ENCODE measurements at places on chromosomes 3 and 15.

DNA sequence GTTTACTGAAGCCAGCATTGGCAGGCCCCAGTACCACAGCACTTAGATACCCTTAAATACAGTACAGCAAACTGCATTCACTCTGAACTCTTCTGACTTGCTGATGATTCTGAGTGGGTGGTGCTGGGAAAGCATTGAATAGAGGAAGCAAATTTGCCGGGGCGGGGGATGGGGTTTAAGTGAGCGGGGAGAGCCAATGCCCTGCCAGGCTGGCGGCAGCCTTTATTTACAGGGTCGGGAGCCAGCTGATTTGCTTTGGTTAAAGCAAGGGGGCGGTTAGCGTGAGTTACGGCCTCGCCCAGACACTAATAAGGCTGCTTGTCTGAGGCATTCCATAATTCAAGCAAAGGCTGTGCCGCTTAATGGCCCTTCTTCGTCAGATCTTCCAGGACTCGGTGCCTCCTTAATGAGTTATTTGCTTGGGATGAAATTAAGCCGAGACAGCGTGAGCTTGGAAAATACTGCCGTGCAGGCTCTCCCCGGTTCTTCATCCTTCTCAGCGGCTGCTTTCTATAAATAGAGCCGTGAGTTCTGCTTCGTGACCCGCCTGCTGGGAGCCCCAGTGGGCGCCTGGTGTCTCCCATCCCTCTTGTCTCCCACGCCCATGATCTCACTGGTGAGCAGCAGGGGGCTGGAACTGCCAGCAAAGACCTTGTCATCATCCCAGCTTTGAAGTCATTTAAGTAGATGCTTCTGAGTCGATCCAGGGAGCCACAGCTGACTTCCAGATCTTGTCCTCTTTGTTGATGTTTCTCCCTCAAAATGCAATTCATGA, 25.8 kb downstream of the SPSB4 start:
- DNase-seq = no peak

DNA sequence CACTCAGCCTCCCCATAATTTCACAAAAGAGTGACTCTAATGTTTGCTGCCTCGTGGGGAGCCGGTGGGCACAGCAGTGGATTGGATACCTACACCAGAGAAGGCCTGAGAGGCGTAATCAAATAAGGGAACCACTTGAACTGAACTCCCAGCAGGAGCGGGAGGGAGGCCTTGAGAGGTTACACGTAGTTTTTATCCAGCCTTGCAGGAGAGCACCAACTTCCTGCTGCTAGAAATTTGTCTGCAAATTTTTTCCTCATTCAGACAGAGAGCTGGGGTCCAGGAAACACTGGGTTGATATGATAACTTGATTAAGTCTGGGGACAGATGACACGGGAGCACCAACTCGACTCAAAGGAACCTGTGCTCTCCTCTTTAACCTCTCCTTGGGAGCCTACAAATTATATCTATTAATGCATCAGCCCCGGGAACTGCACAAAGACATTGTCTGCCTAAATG, 69.8 kb downstream of the HES1 start:
- no peak for DNase-seq

DNA sequence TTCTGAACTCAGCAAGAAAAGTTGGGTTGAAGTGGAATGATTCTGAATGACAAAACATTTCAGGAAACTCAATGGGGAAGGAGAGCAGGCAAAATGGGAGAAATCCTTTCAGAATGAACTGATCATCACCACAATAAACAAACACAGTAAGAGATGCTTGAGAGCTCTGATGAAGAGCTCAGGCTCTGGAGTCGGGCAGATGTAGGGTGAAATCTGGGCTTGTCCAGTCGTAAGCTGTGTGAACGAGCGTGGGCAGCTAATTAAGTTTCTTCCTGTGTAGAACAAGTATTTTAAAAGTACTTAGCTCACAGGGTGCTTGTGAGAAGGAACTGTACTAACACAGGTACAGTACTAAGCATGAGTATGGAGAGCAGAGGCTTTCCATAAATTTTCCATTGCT, 406.2 kb downstream of the FOXP1 start:
- no peak for DNase-seq

DNA sequence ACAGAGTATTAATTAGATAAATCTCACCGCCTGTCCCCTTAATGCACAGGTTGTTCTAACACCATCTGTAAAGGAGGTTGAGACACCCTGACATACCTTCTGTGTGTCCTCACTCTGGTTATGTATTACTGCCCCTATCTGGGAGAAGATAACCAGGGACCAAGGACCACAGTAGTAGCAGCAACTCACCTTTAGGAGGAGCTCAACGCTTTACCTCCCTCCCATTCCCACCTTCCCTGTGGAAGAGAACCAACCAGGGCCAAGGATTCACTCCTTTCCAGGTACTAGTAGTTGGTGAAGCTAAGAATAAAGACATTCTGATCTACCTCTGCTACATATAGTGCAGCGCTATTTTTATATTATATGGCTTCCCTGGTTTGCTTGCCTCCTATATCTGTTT, 232.6 kb downstream of the MEX3B start:
- no peak for DNase-seq

DNA sequence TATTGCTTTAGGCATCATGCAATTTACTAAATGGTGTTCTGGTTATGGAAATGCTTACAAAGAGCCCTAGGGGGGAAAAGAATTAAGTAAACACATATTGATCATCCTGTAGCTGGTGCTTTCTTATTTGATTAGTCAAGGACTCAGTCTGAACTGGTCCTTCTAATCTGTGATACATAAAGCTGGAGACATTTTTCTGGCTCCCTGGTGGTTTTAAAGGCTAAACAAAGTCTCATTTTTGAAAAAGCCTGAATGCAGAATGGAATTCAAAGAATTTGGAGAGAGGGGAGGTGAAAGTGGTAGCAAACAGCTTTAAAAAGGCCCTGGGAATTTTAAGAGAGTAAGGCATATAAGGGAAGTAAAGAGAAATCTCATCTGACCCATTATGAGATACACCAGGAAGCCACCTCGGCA, 149.7 kb downstream of the RBMS3 start:
- DNase-seq = no peak

DNA sequence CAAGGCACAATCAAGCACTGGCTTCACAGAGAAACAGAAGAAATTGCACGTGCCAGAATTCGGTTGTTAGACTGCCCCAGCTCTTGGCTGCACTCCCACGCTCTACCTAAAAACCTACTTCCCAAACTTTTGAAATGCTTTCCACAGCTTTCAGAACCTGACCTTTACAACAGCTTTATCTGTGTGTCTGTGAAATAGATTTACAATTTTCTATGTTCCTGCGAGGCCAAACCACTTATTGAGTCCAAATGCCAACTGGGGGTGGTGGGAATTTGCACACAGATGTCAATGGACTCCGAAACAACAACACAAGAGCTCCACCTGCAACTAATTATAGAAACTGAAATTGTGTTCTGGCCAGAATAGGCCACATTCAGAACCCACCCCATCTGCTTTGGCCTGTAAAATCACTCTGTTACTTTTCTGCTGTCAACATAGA, 44.6 kb downstream of the ERC2 start:
- DNase-seq = no peak

- no peak for DNase-seq
These were observed 12.6 kb upstream of the GOLGA6L7 start for GRCh38 chr15:28861031-28861534.

DNA sequence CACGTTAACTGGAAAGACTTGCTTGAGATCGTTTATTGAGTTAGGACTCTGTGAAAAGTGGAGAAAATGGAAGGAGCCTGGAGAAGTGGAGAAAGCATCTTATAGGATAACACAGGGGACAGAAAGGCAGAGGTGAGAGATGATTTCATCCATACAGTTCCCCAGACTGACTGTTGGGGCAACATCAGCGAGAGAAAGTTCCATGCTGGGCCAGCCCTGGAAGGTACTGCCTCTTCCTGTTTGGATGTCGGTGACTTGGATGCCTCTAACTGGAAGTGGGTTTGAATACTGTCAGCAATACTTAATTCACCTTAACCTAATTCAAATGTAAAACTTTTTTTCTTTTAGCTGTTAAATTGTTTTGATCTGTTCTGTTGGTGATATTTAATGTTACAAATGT, 32.3 kb downstream of the ATP13A5 start:
- DNase-seq = no peak

- no peak for DNase-seq
These were observed 11.3 kb downstream of the RRP9 start for GRCh38 chr3:51930439-51930838.

- no peak for DNase-seq
These were observed 149.0 kb upstream of the TLE3 start for GRCh38 chr15:70246623-70247220.
